ENCODE measurements at places on chromosomes 13 and 19. TPM values are rescaled to one million over a fixed set of nuclear protein-coding genes. Genes with fewer than 3 reads are reported as not detected.

DNA sequence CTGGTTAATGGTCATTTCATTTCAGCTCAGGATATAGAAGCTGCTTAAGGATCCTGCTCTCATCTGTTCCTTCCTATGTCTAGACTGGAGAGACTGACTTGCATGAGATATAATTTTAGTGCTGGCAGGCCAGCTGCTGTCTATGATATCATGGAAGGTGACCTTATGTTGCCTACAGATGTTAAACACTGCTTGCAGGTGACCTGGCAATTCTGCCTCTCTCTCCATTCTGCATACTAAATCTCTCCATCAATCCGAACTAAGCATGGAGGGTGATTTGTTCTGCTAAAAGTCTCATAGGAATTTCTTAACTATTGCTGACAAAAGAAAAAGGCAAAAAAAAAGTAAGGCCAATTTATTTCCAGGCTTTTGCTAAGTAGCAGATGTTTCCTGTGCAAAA is 81.0 kb downstream of the CCNA1 start:
- no peak for DNase-seq

DNA sequence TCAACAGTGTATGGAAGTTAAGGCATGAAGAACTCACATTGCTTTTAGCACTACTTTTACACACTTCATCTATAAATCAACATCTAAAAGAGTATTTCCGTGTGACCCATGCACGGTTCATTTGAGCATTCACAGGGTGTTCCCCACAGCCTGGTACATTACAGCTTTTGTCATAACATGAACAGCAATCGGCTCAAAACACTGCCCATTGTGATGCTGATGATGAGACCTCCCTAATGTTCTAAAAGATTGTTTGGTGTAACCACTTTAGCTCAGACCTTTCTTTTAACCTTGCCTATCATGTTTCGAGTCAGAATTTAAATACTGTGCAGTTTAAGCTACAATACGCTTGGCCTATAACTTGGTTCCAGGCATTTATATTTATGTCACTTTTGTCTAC is 4.1 kb upstream of the KLF5 start:
- no peak for DNase-seq

GRCh38 chr19:39916851-39917396 is 17.5 kb downstream of the FCGBP start:
- no peak for DNase-seq

DNA sequence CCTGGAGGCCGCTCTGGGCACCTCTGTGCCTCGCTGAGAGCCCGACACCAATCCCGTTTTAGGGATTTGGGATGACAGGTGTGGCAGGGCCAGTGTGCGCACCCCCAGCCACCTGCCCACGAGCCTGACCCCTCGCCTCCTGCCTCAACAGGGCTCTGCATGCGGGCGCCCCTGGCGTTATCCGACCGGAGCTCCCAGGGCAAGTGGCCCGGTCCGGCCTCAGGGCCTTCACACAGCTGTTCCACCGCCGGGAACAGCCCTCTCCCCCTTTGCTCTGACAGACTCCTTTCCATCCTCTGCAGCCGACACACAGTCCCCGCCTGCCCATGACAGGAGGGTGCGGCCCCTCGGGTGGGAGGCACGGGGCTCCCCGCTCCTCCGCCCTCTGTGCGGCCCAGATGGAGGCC is 7.1 kb upstream of the WDR18 start:
- DNase-seq = no peak

DNA sequence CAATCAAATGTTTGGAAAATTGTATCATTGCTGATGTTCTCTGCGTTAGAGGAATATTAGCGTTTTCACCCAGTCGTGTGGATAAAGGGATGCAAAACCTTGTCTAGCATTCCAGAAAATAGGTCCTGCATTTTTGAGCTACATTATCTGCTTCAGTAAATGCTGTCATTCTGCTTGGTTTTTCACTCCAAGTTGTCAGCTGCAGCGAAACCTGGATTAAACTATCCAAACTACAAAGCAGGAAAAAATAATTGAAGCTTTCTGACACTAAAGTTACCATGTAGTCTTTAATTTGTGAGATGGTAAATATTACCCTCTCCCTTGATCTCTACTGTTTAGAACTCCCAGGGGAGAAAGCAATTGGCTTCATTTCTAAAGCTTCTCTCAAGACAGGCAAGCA is 1795.5 kb upstream of the PRR20A start:
- no peak for DNase-seq

KASH5 gene
- not detected for total RNA-seq

CACNG7 gene
- not detected for total RNA-seq

SIGLEC7 gene
- total RNA-seq = 0.20 TPM

Data from CD4-positive, alpha-beta T cell (primary cell).